Stimulated activated CD8-positive, alpha-beta memory T cell treated with anti-CD3 and anti-CD28 coated beads, Interleukin-7, amount 100 ng/mL, for 24 hours (primary cell): ENCODE measurements at places on chromosomes 5 and 9.

DNA sequence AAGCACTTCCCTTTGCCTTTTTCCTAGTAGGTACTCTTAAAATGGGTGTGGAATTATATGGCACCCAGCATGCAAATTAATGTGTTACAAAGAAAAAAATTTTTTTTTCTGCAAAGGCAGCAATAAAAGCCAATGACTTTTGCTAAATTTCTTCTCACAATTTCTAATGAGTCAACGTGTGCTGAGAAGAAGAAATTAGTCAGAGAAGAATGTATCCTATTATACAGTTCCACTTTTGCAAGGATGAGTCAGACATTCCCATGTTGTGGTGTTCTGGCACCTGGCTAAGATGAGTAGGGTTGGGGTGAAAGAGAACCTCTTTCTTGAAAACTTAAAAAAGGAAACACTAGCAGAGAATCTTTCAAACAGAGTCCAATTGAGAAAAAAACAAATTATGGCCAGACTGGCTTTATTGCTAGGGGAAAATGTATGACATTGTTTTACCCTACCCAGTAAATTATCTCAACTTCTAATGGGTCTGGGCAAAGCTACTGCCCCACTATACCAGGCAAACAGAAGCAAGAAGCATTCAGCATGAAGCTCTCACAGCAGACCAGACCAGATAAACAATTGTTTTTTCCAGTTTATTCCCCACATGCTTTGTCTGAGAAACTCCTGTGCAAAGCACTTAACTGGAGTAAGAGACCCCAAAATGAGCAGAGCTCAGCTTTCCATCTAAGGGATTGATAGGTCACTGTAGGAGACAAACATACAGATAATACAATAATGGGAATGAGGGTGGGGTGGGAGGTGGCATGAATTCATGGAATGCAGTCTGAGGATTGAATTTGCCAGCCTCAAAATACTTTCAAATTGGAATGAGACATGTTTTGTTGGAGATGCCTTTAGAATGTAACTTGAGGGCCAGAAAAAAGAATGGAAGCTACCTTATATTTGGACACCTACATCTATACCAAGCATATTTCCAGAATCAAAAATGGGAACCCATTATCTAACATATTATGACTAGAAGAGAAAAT is 220.8 kb upstream of the RFX3 start:
- DNase-seq = no peak

DNA sequence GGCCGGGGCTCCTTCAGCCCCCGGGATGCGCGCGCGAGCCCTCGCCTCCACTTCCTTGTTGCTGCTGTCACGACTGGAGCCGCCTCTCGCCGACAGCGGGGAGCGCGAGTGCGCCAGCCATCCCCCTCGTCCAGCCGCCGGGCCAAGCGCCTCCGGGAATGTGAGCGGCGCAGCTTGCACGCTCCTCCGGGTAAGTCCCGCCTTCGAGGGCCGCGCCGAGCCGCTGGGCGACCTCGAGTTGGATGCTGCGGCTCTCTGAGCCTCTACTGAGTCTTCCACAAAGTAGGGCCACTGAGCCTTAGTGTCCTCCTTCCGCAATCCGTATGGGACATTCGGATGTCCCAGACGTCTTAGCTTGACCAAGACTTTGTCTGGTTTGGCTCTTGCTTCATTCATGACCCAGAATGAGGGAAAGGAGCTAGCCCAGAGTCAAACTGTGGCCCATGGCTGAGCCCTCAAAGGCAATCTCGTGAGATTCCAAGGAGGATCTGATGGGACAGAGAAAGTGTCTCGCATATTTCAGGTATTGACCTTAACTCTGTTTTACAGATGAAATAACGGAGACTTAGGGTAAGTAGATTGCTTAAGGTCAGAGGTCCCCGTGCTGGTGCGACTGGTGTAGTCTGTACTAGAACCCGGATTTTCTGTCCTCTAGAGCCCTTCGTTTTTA is 586 bp downstream of the HMGXB3 start:
- peak; percentile 6 for DNase-seq

DNA sequence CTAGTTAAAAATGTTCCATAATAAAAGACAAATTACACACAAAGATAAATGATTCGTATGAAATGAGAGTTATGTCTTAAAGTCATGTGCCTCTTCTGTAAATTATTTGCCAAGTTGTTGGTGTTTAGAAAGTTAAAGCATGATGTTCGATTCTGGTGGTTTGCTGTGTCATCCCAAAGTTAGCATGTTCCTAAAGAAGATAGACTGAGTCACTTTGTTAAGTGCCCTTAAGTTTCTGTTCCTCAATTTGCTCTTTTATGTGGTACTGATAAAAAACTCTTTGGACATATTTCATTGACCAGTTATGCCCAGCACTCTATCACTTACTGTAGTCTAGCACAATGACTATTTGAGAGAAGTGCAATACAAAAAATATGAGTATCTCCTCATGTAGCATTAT is 366.9 kb upstream of the ZNF608 start:
- DNase-seq = no peak

DNA sequence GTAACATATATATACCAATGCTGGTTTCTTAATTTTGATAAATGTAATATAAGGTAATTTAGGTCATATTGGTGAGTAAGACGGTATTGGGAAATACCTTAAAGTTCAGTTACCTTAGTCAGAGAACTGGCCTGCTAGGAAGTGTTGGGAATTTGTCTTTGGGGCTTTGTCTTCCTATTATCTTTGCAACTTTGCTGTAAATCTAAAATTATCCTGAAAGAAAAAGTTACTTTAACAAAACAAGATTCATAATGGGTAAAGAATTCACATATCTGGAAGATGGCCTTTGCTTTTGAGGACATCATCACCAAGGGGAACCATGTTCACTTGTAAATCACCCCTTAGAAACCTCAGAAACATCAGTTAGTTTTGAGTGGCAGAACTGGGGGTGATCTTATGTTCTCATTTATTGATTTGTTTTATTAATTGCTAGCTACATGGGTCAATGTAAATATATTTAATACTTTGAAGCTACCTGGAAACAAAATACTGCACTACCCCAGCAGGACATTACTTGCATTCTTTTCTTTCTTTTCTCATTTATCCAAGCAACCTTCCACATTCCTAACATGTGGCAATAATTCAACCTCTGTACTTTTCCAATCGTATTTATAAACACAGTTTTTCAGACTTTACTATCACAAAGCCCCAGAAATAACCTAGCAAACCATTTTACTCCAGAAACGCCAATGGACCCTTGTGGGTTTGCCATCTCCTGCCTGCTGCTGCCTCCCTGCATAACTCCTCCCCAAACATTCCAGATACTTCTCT is 41.4 kb downstream of the GLIS3 start:
- DNase-seq = no peak

- no peak for DNase-seq
These were observed 29.5 kb downstream of the TTC39B start for GRCh38 chr9:15277400-15278090.
